ENCODE measurements at places on chromosomes 13 and 19. TPM values are rescaled to one million over a fixed set of nuclear protein-coding genes. Genes with fewer than 3 reads are reported as not detected.

Gene TSSK6
- 1.00 TPM for total RNA-seq

Gene NMRK2
- 2.3 TPM for total RNA-seq

Gene LENG8
- total RNA-seq: 140 TPM

Gene PRSS57
- not detected for total RNA-seq
